ENCODE measurements at places on chromosomes 12 and 14.

GRCh38 chr12:30837595-30837994, 82.8 kb upstream of the CAPRIN2 start:
- no peak for DNase-seq

DNA sequence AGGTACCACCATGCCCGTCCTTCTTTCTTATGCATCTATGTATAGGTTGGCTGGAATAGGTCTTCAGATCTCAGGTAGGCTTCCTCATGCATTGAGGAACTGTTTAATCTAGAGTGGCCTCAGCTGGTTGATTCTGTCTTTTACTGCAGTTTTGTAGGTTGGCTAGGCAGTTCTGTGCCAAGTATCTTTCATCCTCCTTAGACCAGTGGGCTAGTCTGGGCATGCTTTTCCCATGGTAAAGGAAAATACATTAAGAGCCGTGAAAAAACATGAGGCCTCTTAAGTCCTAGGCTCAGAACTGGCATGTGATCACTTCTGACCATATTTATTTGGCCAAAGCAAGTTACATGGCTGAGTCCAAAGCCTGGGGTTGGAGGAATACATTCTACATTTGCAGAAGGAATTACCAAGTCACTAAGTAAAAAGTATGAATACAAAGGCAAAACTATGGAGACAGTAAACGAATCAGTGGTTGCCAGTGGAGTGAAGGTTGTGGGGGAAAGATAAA, 137.3 kb downstream of the WIF1 start:
- DNase-seq = no peak

DNA sequence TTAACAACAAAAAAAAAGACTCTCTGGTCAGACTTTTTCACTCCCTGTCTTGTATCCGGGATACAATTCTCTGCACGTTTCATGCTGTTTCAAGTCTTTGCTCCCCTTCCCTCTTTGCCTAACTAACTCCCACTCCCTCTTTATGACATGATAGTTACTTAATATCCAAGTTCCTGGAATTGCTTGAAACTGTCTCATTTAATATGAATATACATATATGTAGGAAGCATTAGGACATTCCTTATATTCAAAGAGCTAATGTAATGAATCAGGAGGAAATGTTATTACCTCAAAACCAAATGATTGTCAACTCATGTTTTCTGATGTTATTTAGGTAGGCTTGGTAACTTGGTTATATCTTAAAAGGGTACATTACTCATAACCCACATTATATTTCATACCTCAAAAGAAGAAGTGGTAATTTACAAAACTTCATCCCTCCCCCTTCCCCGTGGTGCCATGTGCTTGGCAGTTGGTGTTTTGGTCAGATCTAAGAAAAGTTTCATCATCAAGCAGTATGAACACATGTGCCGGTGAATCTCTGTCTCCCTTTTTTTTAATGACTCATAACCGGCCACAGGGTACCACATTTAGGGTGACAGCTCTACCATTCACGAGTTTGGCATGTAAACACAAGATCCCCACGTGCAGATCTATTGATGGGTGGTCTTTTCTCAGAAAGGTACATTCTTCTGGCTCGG, 56.5 kb downstream of the HCAR2 start:
- peak; percentile 60 for DNase-seq

- no peak for DNase-seq
Measured at GRCh38 chr12:116353958-116354357, 76.5 kb upstream of the MED13L start.

DNA sequence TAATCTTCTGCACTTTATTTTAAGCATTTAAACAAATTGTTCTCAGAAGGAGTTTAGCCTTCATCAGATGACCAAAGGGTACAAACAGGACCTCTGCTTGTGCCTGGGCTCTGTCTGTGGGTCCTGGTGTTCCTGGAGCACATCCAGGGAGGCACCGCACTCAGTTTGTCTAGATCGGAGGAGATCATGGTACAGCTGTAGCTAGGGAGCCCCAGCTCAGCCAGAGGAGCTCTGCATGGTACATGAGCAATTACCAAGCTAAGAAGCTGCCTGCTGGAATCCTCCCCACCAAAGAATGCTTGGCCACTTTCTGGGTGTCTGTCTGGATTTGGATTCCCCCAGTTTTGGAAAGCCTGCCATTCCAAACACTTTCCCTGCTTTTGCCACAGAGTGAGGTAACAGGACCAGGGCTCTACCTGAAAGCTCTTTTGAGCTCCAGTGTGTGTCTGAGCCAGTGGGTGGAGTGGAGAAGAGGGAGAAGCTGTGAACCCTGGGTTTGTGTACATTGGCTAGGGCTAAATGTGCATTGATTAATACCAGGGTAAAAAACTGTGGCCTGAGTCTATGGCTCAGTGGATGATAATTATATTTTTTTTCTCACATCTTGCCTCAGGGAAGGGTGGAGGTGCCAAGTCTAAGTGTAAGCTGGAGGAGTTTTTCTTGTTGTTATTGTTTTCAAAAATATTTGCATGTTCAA, 163.7 kb upstream of the IGF1 start:
- no peak for DNase-seq

GRCh38 chr12:5554711-5555110, 122.8 kb downstream of the NTF3 start:
- no peak for DNase-seq

DNA sequence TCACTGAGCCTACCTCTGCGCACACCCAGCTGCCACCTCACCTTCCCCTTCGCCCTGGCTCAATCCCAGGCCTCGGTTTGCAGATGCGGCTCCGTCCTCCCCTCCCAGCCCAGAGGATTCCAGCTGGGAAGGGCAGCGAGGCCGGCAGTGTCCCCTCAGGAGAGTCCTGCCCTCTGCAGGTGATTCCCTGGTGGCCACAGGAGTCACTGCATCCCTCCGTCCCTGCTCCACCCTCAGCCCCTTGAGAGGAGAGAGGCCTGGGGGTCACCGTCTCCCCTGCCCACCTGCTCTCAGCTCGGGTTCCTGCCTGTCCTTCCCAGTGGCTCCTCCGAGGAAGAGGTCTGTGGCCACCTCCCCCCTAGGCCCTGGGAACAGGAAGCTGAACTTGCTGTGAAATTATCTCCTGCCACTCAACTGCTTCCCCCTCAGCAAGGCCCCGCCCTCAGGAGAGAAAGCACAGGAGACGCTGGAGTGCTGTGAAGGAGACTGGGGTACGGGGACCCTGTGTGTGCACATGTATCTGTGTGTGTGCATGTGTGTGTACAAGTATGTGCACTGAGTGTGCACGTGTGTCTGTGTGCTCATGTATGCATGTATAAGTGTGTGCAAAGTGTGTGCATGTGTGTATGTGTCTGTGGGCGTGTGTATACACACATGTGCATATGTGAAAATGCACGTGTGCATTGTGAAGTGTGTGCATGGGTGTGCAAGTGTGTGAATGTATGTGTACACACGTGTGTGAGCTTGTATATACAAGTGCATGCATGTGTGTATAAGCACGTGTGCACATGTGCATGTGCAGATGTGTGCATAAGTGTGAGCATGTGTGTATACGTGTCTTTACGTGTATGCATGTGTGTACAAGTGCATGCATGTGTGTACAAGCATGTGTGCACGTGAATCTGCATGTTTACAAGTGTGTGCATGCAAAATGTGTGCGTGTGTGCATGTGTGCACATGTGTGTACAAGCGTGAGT, 13.2 kb upstream of the GALNT9 start:
- DNase-seq = no peak
